ENCODE measurements at places on chromosomes 2 and 18. TPM values are rescaled to one million over a fixed set of nuclear protein-coding genes. Genes with fewer than 3 reads are reported as not detected.

DNA sequence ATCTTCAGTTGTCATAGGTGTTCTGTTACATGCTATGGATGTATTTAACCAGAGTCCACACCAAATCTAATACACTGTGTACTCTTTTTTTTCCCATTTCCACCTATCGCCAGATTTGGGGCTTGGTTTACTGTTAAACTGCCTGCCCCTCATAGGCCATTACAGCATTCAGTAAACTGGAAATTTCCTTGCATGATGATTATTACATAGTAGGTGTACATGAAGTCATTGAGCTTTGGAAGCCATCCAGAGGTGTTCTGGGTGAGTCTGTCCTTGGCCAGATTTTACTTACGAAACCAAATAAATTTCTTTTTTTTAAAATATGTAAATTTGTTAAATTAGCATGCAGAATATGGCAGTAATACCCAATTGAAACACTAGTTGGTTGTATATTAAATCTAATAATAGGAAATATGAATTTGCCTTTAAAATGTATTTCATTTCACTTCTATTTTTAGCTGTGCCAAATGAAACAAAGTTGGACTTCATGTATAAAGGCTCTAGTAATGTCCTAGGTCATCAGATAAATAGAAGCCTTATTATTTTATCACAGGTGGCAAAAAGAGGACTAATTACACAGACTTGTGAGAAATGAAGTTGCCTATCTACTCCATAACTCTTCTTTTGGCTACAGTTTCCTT, 60.7 kb downstream of the COMMD1 start:
- H3K27me3 ChIP-seq: no peaks in the 10 kb centered on the region
- peak overlapping the region; percentile 45 for H3K27ac ChIP-seq
- no peak for DNase-seq
- peaks cover 37% of the 10 kb centered on the region for H3K4me1 ChIP-seq

DNA sequence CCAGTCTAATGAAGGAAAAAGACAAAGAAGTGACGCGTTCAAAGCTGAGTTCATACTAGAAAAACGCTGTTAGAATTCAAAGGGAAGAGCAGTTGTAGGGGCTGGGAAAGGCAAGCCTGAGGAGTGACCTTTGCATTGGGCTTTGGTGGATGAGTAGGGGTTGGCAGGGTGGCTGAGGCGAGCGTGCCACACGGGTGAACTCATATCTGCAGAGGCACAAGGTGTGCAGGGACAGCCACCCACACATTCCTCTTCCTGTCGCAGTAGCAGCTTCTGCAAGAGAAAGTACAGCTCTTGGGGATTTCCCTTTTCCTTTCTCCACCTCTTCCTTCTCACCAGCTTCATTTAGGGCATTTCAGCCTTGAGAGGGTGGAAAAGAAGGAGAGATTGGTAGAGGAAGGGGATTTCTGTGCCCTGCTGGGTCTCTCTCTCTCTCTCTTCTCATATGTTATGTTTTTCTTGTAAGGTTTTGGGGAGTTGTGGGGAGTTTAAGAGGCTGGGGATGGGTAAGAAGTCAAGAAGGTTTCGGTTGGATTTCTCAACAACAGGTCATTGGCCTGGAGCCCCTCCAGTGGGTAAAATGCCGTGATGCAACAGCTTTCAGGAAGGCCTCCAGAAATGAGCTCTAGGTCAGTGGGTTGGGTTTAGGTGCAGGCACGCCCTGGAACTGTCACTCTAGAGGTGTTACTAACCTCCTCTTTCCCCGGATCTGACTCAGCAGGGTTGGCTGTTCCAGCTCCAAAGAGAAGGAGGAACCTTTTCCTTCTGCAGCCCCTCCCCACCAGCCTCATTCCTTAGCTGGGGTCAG, 40.1 kb downstream of the ODC1 start:
- no peak overlapping the region for H3K4me3 ChIP-seq
- DNase-seq: no peak
- no peaks in the 10 kb centered on the region for H3K36me3 ChIP-seq
- peaks cover 54% of the 10 kb centered on the region for H3K4me1 ChIP-seq
- peak overlapping the region; percentile 68 for H3K27ac ChIP-seq

- no peak overlapping the region for H3K27ac ChIP-seq
- H3K4me1 ChIP-seq: no peaks in the 10 kb centered on the region
- no peaks in the 10 kb centered on the region for H3K36me3 ChIP-seq
- no peak overlapping the region for H3K4me3 ChIP-seq
- DNase-seq: no peak
These were observed 275.5 kb downstream of the SS18 start for GRCh38 chr18:25814841-25815458.

DNA sequence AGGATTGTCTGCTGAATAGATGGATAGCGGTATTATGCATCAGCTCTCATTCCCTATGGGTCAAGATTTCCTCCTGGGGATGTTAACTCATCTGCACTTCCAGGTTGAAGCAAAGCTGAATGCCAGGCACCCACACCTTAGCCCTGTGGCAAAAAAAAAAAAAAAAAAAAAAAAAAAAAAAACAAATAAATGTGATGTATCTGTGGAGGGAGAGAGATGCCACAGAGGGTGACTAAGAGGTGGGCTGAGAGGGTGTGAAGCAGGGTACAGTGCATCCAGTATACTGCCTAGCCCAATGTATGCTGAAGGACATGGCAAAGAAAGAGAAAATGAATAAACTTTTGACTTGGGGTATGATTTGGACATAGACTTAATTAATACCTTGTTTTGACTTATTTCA, 91.4 kb downstream of the COPS8 start:
- DNase-seq: no peak
- peaks cover 8% of the 10 kb centered on the region for H3K4me1 ChIP-seq
- H3K36me3 ChIP-seq: no peaks in the 10 kb centered on the region
- no peak overlapping the region for H3K4me3 ChIP-seq
- no peak overlapping the region for H3K27ac ChIP-seq
- no peaks in the 10 kb centered on the region for H3K27me3 ChIP-seq

DNA sequence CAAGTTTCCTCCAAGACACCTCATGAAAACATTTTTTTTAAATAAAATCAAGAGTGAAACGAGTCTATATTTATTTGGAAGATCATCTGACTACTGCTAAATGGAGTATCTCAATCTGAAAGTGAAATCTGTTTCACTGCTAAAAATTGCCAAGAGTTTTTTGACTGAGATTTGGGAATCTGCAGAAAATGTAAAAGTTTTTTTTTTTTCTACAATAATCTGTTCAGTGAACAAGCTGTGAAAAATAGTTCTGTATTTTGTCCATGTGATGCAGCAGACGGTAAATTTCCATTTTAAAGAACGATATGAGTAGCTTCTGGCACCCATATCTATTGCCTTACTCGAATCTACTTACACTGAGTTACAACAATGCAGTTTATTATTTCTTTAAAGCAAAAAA, 519.7 kb downstream of the PLCL1 start:
- peaks cover 37% of the 10 kb centered on the region for H3K27me3 ChIP-seq
- no peaks in the 10 kb centered on the region for H3K4me1 ChIP-seq
- H3K4me3 ChIP-seq: no peak overlapping the region
- no peak for DNase-seq
- H3K36me3 ChIP-seq: no peaks in the 10 kb centered on the region

- no peak for DNase-seq
- peak overlapping the region; percentile 85 for H3K27ac ChIP-seq
- no peaks in the 10 kb centered on the region for H3K36me3 ChIP-seq
- H3K4me3 ChIP-seq: no peak overlapping the region
- H3K4me1 ChIP-seq: peaks cover 86% of the 10 kb centered on the region
These were observed 6.6 kb downstream of the EPAS1 start for GRCh38 chr2:46303822-46304221.

DNA sequence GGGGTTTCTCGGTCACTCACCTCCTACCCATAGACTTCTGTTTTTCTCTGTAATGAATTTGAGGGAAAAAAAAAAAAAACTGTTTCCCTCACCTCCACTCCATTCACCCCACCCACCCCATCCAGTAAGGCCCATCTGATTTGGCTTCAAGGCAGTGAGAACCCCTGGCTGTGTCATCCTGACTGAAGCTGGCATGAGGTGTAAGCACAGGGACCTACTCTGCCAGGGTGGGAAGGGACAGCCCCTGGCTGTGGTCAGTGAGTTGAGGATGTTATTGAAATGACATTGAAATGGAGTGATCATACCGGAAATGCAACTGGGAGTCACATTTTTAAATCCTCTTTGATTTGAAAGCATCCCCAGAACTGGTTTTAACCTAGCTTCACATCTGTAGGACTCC, 19.1 kb upstream of the BCL2L11 start:
- no peak overlapping the region for H3K27ac ChIP-seq
- no peak for DNase-seq
- H3K4me1 ChIP-seq: peaks cover 8% of the 10 kb centered on the region
- H3K4me3 ChIP-seq: no peak overlapping the region
- no peaks in the 10 kb centered on the region for H3K36me3 ChIP-seq

DNA sequence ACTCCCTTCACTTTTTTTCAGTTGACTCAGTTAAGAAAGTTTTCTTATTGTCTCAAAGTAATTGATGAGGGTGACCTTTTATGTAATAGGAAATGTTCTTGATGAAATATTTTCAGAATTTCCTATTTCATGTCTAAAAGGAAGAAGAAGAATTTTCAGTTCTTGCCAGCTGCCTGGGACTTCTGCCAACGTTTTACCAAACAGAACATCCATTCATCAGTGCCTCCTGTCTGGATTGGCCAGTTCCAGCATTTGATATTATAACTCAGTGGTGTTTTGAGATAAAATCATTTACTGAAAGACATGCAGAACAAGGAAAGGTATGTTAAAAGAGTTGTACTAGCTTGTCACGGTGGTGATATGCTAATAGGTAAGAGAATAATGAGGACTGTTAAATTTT, 104.7 kb upstream of the MYO3B start:
- peak; percentile 13 for DNase-seq
- no peak overlapping the region for H3K27ac ChIP-seq
- no peaks in the 10 kb centered on the region for H3K27me3 ChIP-seq
- H3K4me3 ChIP-seq: no peak overlapping the region
- H3K36me3 ChIP-seq: peaks cover 44% of the 10 kb centered on the region

DNA sequence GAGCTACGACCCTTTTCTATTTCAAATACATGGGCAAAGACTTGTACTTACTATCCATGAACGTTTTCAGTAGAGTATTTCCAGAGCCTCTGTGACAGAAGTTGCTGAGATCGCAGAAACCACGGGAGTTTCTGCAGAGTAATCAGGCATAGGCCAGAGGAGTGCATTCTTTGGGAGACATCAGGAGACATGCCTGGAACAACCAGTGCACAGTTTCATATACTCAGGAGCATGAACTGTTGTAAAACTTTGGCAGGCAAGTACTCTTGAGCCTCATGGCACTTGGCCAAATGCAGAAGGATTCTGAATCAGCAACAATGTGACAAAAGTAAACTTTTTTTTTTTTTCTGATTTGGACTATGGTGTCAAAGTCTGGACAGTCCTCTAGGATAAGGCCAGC, 307.1 kb downstream of the GRB14 start:
- no peak for DNase-seq
- no peaks in the 10 kb centered on the region for H3K27me3 ChIP-seq
- no peaks in the 10 kb centered on the region for H3K4me1 ChIP-seq
- no peaks in the 10 kb centered on the region for H3K36me3 ChIP-seq

DNA sequence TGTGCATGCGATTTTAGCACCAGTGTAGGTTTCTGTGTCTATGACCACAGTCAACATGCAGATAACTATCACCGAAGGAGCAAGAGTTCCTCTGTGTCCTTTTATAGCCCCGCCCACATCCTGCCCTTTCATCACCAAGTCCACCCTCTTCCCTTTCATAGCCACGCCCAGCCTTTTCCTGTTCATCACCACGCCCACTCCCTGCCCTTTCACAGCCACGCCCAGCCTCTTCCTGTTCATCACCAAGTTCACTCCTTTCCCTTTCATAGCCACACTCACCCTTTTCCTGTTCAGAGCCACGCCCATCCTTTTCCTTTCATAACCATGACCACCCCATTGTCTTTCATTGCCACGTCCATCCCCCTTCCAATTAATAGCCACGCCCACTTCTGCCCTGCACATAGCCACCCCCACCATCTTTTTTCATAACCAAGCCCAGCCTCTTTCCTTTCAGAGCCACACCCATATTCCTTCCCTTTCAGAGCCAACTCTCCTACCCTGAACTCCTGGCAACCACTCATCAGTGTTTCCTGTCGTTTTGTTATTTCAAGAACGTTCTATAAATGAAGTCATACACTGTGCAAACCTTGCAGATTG, 273.9 kb downstream of the MYT1L start:
- peak; percentile 65 for DNase-seq
- no peak overlapping the region for H3K4me3 ChIP-seq
- no peaks in the 10 kb centered on the region for H3K36me3 ChIP-seq

- no peak overlapping the region for H3K4me3 ChIP-seq
- peaks cover 3% of the 10 kb centered on the region for H3K36me3 ChIP-seq
- no peak overlapping the region for H3K27ac ChIP-seq
- H3K4me1 ChIP-seq: no peaks in the 10 kb centered on the region
- no peak for DNase-seq
These were observed 114.1 kb downstream of the GBX2 start for GRCh38 chr2:236054125-236054524.

GRCh38 chr2:96584017-96584416, 47.5 kb downstream of the ARID5A start:
- H3K4me3 ChIP-seq: no peak overlapping the region
- no peaks in the 10 kb centered on the region for H3K36me3 ChIP-seq
- no peaks in the 10 kb centered on the region for H3K27me3 ChIP-seq
- no peaks in the 10 kb centered on the region for H3K4me1 ChIP-seq

DNA sequence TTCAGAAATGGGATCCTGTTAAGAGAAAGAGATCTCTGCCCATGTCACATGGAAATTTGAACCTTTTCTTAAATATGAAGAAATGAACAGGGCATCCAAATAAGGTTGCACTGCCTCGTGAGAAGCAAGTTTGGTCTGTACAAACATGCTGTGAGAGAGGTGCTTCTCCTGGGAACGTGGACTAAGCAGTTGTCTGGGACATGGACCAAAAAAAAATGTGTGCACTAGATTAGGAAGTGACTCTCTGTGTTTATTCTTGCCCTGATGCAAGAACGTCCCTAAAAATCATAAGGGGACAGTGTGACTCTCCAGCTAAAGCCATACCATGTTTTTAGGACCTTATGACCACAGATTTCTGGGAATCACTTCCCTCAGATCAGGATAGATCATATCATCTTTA, 23.7 kb upstream of the GCG start:
- H3K27ac ChIP-seq: no peak overlapping the region
- H3K4me3 ChIP-seq: no peak overlapping the region
- H3K27me3 ChIP-seq: no peaks in the 10 kb centered on the region
- peaks cover 30% of the 10 kb centered on the region for H3K36me3 ChIP-seq
- DNase-seq: no peak

DNA sequence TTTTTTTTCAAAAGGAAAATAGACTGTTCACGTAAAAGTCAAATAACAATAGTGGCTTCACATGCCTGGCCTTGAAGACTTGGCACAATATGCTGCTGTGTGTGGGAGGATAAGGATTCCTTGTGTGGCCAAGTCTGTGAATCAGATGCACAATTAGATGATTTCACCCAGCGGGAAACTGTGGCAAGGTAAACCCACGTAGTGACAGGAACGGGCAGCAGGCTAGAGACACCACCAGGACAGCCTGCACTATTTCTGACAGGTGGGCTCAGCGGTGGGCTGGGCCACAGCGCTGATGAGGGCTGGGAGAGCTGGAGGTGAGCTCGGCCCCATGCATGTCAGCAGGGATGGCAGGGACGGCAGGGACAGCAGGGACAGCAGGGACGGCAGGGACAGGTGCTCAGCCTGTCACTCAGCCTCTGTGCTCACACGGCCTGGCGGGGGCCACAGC, 21.6 kb downstream of the SNORC start:
- H3K4me3 ChIP-seq: no peak overlapping the region
- no peak overlapping the region for H3K27ac ChIP-seq
- peaks cover 3% of the 10 kb centered on the region for H3K4me1 ChIP-seq
- peaks cover 7% of the 10 kb centered on the region for H3K27me3 ChIP-seq
- H3K36me3 ChIP-seq: no peaks in the 10 kb centered on the region

Gene CCDC141
- 229 TPM for total RNA-seq

Gene FOXD4L1
- total RNA-seq: not detected

Gene TACR1
- total RNA-seq: 0.13 TPM

Gene KLHL41
- 134 TPM for total RNA-seq

Gene HOXD3
- not detected for total RNA-seq

Gene GTF2A1L
- not detected for total RNA-seq

Gene CCL20
- total RNA-seq: not detected

Gene MZT2A
- 114 TPM for total RNA-seq

Measured in heart right ventricle (tissue), 16 donors.